ENCODE measurements at places on chromosomes 7 and 10.

DNA sequence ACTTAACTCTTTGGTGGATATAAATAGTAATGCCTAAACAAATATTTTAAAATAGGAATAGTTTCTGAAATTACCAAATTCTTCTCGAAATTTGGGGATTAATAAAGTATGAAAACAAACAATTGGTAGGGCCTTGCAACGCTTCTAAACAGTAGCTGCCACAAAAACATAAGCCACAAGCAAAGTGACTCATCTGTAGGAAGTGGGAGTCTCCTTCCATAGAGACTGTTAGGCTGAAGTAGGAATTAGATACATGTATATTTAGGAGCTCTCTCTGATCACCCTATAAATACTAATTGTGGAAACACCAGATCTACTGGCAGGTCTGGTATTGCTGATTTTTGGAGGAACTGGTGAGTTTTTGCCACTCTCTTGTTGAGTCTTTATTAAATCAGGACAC, 5.7 kb upstream of the LMOD2 start:
- no peak for DNase-seq

DNA sequence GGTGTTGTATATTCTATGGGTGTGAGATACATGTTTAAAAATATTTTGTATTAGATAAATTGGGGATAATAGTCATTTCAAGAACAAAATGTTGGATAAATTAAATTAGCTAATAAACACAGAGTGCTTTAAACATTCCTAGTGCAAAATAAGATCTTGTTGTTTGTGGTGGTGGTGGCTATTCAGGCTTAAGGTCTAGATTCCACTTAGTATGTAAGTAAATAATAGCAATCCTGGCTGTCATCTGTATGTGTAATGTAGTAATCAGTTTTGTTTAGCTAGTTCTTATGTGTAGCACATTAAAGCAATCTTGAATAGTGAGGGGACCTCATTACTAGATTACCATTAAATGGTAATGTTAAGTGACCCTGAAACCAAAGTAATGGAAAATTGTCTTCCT, 48.7 kb downstream of the KAT6B start:
- no peak for DNase-seq

GRCh38 chr10:13670311-13670710, 83.5 kb downstream of the PRPF18 start:
- DNase-seq = no peak

- peak; percentile 23 for DNase-seq
Observed at GRCh38 chr10:6108631-6109443, 20.0 kb downstream of the RBM17 start.

DNA sequence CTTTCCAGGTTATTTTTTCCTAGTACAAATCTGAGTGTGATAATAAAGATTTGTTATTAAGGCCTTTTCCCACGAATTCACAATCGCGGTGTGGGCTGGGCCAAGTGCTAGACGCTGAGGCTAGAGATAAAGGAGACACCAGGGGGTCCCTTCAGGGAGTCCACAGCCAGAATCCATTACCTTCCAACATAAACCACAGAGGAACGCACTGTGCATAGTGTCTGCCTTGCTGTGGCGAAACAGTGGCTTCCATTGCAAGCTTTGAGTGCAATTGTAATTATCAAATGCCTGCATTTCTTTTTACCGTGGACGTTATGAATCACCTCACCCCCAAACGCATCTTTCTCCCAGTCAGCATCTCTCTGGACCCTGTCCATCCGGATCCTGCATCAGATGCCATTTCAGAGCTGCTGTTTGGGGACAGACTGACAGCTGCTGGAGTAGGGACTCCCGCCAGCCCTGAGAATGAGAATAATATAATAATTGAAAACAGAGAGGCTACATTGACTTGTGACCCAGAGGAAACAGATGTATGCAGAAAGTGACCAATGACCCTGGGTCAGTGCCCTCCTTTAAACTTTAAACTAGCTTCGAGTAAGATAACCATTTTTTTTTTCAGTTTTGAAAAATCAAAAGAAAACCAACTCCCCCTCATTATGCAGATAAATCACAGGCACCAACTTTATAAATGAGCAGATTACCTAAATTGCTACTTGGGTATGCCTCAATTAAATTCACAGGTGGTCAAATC, 456.2 kb upstream of the NRP1 start:
- DNase-seq = no peak

Data from effector CD4-positive, alpha-beta T cell (primary cell).